Peyer's patch (tissue), 4 donors: ENCODE measurements at places on chromosomes 6 and 20. TPM values are rescaled to one million over a fixed set of nuclear protein-coding genes. Genes with fewer than 3 reads are reported as not detected.

The E2F1 gene
- 3.8 TPM for total RNA-seq

The FNDC11 gene
- total RNA-seq, result not detected

The USP49 gene
- total RNA-seq, result 2.1 TPM

The C20orf204 gene
- 2.1 TPM for total RNA-seq

The CAGE1 gene
- total RNA-seq, result not detected

The PCED1A gene
- total RNA-seq, result 99.0 TPM

The GRM1 gene
- not detected for total RNA-seq

The TP53TG5 gene
- total RNA-seq, result not detected

The CNKSR3 gene
- total RNA-seq, result 30.5 TPM

The KIF25 gene
- not detected for total RNA-seq

The BMP2 gene
- total RNA-seq, result 29.4 TPM

The EYS gene
- 0.13 TPM for total RNA-seq

The SMIM29 gene
- 19.4 TPM for total RNA-seq

The SLC35F1 gene
- 0.40 TPM for total RNA-seq

The CLIC5 gene
- total RNA-seq, result 18.2 TPM

The SLA2 gene
- 3.6 TPM for total RNA-seq

The C4A gene
- 27.1 TPM for total RNA-seq

The SLC24A3 gene
- total RNA-seq, result 4.5 TPM

The FAM209B gene
- total RNA-seq, result not detected

The TRDN gene
- not detected for total RNA-seq

The MTHFD1L gene
- 4.5 TPM for total RNA-seq

The TCEA2 gene
- total RNA-seq, result 4.7 TPM

The BANF2 gene
- not detected for total RNA-seq

The TSBP1 gene
- not detected for total RNA-seq

The PCK1 gene
- total RNA-seq, result 2,194 TPM

The DEFB132 gene
- not detected for total RNA-seq

The IRF4 gene
- 0.47 TPM for total RNA-seq

The NRSN1 gene
- total RNA-seq, result not detected

The SLC26A8 gene
- total RNA-seq, result not detected

The SLC32A1 gene
- not detected for total RNA-seq

The FAM135A gene
- 93.6 TPM for total RNA-seq

The SEL1L2 gene
- total RNA-seq, result not detected

The FERMT1 gene
- total RNA-seq, result 21.2 TPM

The ULBP2 gene
- total RNA-seq, result not detected

The SHLD1 gene
- 8.4 TPM for total RNA-seq

The CD83 gene
- 1.3 TPM for total RNA-seq

The SLC17A1 gene
- total RNA-seq, result not detected

The PAK5 gene
- total RNA-seq, result not detected

The GSTA1 gene
- total RNA-seq, result 1,400 TPM

The CCR6 gene
- total RNA-seq, result not detected

The PACSIN1 gene
- 0.40 TPM for total RNA-seq

The COX7A2 gene
- total RNA-seq, result 218 TPM

The ALDH8A1 gene
- 0.40 TPM for total RNA-seq

The PLTP gene
- 38.0 TPM for total RNA-seq

The SPATA25 gene
- total RNA-seq, result 35.2 TPM

The TCF15 gene
- not detected for total RNA-seq

The SMOC2 gene
- total RNA-seq, result 10.7 TPM
